ENCODE measurements at places on chromosomes 12 and 14.

DNA sequence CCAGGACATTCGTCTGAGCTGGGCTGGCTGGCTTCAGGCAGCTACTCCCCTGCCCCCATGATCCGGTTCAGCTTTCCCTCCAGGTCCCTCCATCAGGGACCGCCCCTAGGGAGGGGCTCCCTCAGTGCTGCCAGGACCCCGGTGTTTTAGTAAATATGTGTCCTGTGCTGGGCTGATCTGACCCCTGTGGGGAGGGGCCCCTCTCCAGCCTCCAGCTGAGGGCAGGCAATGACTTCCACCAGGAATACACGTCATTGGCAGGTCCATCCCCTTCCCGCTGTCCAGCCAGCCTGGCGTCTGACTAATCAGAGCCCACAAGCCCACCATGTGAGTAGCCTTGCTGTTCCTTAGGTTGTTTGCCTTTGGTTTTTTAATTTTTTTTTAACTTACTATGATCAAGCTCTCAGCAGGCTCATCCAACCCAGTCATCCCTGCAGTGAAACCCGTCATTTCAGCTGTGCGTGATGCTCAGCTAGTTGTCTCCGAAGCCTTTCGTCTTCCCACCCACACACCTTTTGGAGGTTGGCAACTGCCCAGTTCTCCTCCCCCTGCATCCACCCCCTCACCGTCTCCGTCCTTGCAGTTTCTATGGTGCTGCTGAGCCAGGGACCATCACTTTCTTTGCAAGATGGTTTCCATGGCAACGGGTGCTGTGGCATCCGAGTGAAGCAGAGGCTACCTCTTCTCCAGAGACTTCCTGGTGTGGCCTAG is 16.0 kb upstream of the SERPINA4 start:
- DNase-seq = no peak

DNA sequence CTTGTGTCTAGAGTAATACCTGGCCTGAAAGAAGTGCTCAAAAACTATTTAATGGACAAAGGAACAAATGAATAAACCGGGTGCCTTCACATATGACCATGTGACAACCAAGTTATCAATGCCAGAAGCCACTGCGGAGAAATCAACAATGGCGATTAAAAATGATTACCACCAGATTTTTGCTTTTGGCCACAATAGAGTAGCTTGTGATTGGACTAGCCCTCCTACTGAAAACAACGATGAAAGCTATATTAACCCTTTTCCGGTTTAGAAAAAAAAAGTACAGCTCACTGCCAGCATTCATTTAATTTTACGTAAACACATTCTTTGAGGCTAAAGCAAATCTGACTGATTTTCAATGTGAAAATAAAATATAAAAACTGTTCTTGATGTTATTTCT is 41.6 kb upstream of the TTC7B start:
- DNase-seq = no peak

- no peak for DNase-seq
Measured at GRCh38 chr12:84085046-84085445, 827.6 kb downstream of the SLC6A15 start.

- no peak for DNase-seq
Measured at GRCh38 chr14:69553252-69553651, 21.4 kb downstream of the CCDC177 start.
